ENCODE measurements at places on chromosomes 11 and 22. TPM values are rescaled to one million over a fixed set of nuclear protein-coding genes. Genes with fewer than 3 reads are reported as not detected.
A peak's percentile ranks its signal among the peaks of the same experiment; 100 is the strongest.

The BIRC3 gene
- polyA plus RNA-seq = 5.4 TPM

DNA sequence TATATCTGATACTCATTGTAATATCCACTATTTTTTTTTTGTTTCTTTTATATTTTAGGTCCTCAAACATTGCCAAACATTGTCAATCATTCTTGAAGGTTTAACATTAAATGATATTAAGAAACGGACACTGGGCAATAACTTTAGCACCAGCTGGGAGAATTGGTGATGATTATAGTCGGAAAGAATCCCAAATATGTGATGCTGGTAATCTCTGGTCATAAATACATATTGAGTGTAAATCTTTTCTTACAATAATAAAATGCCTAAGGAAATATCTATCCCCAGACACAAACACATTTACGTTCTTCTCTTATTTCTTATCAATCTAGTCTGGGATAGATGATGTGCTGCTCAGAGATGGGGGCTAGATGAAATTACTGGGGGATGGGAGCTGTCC lies 25.2 kb downstream of the OR51E2 start:
- no peaks in the 10 kb centered on the region for H3K27me3 ChIP-seq
- H3K36me3 ChIP-seq = no peaks in the 10 kb centered on the region
- no peaks in the 10 kb centered on the region for H3K4me1 ChIP-seq
- H3K27ac ChIP-seq = no peak overlapping the region
- no peak overlapping the region for H3K4me3 ChIP-seq

The SLC6A5 gene
- polyA plus RNA-seq = not detected

DNA sequence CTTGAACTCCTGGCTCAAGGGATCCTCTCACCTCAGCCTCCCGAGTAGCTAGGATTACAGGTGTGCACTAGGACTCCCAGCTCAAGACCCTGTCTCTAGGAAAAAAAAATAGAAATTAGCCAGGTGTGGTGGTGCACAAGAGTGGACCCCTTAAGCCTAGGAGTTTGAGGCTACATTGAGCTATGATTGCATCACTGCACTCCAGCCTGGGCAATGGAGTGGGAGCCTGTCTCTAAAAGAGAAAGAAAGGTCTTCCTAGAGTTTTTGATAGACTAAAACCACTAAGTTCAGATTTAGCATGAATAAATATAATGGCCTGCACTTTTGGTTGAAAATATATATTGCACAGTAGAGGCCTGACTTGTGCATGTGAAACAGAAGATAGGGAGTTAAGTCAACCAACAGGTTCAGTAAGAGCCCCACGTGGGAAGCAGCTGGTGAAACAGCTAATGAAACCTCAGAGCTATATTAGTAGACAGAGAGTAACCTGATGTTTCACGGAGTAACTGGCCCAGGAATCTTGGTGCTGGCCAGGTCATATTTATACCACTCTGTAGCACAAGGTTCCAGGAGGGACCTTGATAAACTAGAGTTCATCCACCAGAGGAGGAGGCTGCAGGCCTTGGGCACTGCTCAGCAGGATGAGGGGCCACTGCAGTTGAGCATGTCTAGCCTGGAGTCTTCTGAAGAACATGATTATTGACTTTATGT lies 4.6 kb upstream of the MICAL3 start:
- no peak overlapping the region for H3K4me3 ChIP-seq
- no peak overlapping the region for H3K27ac ChIP-seq
- no peak for DNase-seq
- no peaks in the 10 kb centered on the region for H3K27me3 ChIP-seq
- no peaks in the 10 kb centered on the region for H3K4me1 ChIP-seq

The CALCB gene
- polyA plus RNA-seq = 0.89 TPM

The MICALL1 gene
- polyA plus RNA-seq = 8.8 TPM

DNA sequence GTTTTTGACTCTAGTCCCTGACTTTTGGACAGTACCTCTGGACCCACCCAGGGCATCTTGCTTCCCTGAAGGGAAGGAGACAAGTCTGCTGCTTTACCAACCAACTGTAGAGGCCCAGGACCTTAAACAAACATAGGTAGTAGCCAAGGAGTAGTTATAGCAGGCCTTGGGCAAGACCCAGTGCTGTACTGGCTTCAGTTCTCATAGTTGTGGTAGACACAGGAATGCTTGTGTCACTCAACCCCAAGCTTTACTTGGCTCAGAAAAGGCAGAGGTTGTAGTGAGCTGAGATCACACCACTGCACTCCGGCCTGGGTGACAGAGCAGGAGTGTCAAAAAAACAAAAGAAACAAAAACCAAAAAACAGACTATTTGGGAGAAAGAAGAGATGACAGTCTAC lies 21.3 kb upstream of the OR52M1 start:
- no peaks in the 10 kb centered on the region for H3K36me3 ChIP-seq
- H3K27ac ChIP-seq = no peak overlapping the region
- no peak for DNase-seq
- H3K27me3 ChIP-seq = no peaks in the 10 kb centered on the region
- H3K4me1 ChIP-seq = no peaks in the 10 kb centered on the region
- no peak overlapping the region for H3K4me3 ChIP-seq

DNA sequence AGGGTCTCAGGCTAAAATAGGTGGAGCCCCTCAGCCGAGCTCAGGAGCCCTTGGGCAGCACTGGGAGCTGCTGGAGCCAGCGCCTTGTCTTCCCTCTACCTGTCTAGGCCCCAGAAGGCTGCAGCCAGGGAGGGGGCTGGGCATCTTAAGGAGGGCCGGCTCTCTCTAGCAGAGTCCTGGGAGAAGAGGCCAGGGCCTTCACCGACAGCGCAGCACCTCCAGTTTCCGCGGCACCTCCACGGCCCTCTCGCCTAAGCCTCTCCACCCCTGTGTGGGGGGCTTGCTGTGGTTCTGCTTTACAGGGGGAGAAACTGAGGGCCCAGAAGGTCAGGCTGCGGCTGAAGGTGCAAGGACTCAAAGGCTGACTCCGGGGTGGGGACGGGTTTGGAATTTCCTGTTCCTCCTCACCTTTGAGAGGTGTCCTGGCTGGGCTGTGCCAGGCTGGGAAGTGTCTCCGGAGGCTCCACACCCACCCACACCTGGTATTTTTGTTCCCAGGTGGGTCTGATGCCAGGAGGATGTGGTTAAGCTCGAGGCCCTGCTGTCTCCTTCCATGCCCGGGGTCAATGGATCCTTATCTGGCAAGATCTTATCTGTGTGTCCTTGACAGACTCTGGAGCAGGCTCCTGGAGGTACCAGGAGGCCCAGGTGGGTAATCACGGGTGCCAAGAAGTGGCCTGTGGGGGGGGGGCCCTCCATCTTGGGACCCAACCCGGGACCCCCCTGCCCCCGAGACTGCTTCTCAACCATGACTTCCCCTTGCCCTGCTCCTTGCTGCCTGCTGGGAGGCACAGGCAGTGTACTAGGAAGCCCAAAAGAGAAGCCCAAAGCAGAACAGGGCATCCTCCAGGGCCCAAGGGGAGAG lies 95.3 kb upstream of the FGF3 start:
- H3K27me3 ChIP-seq = no peaks in the 10 kb centered on the region
- H3K36me3 ChIP-seq = no peaks in the 10 kb centered on the region
- DNase-seq = peak; percentile 53
- no peak overlapping the region for H3K4me3 ChIP-seq
- no peaks in the 10 kb centered on the region for H3K4me1 ChIP-seq
- H3K27ac ChIP-seq = no peak overlapping the region

DNA sequence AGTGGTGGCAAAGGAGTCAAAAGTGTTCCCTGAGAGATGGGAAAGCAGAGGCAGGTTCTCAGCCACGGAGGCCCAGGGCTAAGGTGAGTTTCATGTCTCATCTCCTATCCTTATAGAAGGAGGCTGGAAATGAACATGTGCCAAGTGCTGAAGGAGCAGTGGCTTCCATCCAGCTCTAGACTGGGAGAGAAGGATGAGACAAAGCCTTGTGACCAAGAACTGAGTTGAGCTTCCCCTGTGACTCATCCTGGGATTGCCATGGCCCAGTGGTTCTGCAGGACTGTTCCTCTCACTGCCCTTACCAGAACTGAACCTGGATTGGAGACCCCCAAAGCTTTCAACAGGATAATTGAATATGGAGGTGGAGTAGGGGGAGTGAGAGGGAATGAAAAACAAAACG lies 16.7 kb upstream of the OR9Q1 start:
- H3K4me3 ChIP-seq = no peak overlapping the region
- H3K27me3 ChIP-seq = no peaks in the 10 kb centered on the region
- no peaks in the 10 kb centered on the region for H3K4me1 ChIP-seq
- DNase-seq = no peak

DNA sequence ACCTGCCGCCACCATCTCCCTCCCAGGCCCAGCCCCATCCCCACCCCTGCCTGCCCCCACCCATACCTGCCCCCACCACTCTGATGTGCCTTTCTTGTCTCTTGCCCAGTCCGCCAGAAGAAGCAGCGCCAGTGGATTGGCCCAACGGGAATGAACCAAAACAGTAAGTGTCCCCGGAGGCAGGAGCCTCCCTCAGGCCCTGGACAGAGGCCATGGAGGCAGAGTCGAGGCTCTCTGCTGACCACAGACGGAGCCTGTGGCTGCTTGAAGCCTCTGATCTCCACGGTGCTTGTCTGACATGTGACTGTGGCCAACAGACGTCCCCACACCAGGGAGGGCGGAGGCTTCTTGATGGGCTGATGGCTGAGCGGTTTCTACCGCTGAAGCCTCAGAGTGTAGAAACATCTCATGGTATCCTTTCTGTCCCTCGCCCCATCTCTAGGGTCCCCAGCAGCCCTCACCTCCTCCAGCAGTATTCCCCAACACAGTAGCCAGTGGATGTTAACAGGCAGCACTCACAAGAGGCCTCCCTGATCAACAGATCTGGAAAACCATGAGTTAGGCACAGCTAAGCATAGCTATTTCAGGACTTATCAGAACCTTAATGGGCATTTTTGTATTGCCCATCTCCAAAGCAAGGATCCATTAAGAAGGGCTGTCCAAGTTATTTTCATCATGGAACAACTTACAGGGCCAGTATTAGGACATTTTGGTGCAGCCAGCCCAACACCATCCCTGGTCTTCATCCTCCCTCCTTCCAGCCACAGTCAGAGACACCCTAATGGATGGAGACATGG lies 21.7 kb downstream of the CD5 start:
- H3K4me3 ChIP-seq = no peak overlapping the region

GRCh38 chr22:44702479-44703198 lies 635 bp downstream of the PRR5 start:
- H3K4me1 ChIP-seq = no peaks in the 10 kb centered on the region
- no peaks in the 10 kb centered on the region for H3K36me3 ChIP-seq
- peak overlapping the region; percentile 75 for H3K4me3 ChIP-seq
- peak overlapping the region; percentile 33 for H3K27ac ChIP-seq

DNA sequence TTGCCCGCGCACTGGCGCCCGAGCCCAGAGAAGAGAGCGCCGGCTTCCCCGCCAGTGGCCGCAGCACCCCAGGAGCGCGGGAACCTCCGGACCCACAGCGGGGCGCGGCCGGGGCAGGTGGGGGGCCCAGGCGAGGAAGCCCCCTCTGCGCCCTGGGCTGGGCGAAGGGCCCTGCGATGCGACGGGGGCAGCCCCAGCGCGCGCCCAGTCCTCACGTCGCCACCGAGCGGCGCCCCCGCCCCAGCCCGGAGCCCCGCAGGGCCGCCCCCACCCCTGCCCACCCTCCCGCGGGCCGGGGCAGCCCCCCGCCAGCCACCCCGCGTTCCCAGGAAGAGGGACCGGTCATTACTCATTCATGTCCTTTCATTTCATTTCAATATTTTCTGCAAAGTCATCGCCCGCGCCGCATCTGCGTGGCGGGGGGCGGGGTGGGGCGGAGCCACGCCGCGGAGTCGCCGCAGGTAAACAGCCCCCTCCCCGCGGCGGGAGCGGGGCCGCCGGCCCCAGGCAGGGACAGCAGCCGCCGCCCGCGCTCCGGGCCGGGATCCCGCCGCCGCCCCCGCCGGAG lies 673 bp upstream of the PANX2 start:
- no peaks in the 10 kb centered on the region for H3K4me1 ChIP-seq
- H3K4me3 ChIP-seq = no peak overlapping the region
- H3K27ac ChIP-seq = no peak overlapping the region
- H3K27me3 ChIP-seq = no peaks in the 10 kb centered on the region
- no peak for DNase-seq

DNA sequence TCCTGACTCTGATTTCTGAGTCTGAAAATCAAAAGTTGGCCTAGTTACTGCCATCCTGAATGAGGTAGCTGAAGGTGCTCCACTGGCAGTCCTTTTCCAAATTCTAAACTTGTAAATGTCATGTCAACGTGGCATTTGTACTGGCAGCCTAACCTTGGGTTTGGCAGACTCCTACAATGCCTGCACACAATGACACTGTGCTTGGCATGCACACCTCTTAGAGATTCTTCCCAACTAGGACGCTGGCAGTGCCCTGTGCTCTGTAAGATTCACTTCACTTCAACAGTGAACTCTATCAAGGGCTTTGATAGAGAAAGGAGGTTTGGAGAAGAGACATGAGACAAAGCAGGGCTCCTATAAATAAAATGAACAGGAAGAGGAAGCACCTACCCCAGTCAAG lies 21.9 kb upstream of the PPP2R1B start:
- H3K27ac ChIP-seq = no peak overlapping the region
- no peak for DNase-seq
- no peak overlapping the region for H3K4me3 ChIP-seq
- H3K27me3 ChIP-seq = no peaks in the 10 kb centered on the region
- no peaks in the 10 kb centered on the region for H3K4me1 ChIP-seq

DNA sequence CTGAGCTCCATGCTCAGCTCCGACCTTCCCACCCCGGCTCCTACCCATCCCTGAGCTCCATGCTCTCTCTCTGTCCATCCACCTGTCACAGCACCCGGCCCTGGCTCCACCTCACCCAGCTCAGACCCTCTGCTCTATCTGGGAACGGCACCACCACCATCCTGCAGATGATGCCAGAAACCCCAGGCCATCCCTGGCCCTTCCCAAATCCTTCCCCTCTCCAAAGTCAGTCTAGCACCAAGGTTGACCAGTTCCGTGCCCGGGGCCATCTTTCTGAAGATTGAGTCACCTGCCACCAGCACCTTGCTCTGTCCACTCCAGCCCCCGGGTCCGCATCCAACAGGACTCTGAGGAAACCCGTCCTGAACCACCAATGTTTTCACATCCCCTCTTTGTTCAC lies 969.6 kb downstream of the BRD1 start:
- no peaks in the 10 kb centered on the region for H3K36me3 ChIP-seq
- no peak overlapping the region for H3K4me3 ChIP-seq
- no peak overlapping the region for H3K27ac ChIP-seq
- no peaks in the 10 kb centered on the region for H3K27me3 ChIP-seq

Data from pancreas (tissue), 10 donors.